ENCODE measurements at places on chromosomes 4 and X.

GRCh38 chr4:39067451-39067850, 5.4 kb downstream of the KLHL5 start:
- DNase-seq = no peak

- no peak for DNase-seq
Measured at GRCh38 chr4:85805891-85806290, 330.9 kb downstream of the ARHGAP24 start.

- no peak for DNase-seq
Measured at GRCh38 chr4:140137671-140138070, 16.3 kb downstream of the MAML3 start.

- no peak for DNase-seq
Measured at GRCh38 chr4:5558502-5558901, 149.9 kb downstream of the EVC2 start.

DNA sequence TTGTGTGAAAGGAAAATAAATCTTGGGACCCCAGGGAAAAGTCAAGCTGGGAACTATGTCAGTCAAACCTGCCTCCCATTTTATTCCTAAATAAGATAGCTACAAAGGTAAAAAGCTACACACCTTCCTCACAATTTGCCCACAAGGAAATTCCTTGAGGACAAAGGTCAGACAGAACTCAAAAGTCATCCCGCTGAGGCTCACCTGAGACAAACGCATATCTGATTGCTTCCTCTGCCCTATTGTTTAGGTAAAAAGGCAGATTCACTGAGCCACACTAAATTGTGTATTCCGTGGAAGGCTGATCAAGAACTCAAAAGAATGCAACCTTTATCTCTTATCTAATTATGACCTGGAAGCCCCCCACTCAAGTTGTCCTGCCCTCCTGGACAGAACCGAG, 58.7 kb upstream of the MAML3 start:
- no peak for DNase-seq

- no peak for DNase-seq
Measured at GRCh38 chrX:134148172-134148692, 88.8 kb upstream of the CCDC160 start.

- no peak for DNase-seq
Measured at GRCh38 chrX:47854474-47854873, 17.8 kb downstream of the ZNF81 start.

DNA sequence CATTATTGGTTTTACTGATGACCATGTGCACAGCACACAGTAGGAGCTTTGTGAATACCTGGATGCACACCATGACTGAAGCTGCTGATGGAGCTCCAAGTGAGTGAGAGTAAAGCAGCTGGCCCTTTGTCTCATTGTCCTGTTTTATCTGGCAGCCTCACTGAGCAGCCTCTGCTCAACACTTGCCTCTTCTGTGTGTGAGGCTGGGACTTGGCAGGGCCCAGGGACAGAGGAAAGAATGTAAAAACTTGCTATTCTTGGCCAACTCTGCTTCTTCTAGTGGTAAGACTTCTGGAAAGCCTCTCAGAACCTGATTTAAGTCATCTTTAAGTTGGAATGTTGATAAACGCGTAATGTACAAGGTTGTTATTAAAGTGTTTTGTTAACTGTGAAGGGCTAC, 61.4 kb downstream of the BEX1 start:
- DNase-seq = no peak

- no peak for DNase-seq
Measured at GRCh38 chrX:21151051-21151450, 223.2 kb upstream of the CNKSR2 start.

DNA sequence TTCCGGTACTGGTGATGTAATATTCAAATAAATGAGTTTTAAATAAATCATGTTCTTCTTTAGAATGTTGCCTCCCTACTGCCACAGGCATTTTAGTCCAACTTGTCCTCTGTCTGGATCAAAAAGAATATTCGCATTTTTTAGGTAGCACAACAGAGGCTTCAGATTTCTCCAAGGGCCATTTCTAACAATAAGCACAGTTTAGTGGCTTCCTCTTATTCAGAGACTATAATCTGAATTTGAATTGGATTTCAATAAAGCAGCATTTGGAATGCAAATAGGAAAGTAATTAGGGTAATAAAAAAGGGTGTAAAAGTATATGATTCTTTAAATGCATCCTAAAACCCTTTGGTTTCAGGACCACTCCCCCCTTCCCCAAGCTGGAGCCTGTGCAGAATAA, 167.9 kb upstream of the GLRA2 start:
- DNase-seq = no peak

GRCh38 chrX:118593407-118593806, 97.8 kb downstream of the DOCK11 start:
- DNase-seq = no peak

DNA sequence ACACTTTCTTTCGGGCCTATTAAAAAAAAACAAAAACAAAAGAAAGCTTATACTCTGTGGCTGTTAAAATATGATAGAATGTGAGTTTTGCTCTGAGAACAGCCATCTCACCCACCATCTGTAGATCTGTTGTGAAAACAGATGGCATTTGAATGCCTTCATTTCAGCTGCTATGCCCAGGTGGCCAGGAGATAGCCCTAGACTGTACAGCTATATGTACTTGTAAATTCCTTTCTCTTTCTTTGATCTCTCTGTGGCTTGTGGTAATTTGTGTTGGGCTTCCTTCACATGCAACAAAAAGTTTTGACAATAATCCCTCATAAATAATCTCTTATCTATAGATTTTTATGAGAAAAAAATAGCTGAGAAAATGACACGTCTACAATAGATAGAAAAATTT, 38.1 kb downstream of the PNPLA4 start:
- DNase-seq = no peak

Measured in omental fat pad (tissue), 4 donors.